ENCODE measurements at places on chromosomes 6 and 20.

DNA sequence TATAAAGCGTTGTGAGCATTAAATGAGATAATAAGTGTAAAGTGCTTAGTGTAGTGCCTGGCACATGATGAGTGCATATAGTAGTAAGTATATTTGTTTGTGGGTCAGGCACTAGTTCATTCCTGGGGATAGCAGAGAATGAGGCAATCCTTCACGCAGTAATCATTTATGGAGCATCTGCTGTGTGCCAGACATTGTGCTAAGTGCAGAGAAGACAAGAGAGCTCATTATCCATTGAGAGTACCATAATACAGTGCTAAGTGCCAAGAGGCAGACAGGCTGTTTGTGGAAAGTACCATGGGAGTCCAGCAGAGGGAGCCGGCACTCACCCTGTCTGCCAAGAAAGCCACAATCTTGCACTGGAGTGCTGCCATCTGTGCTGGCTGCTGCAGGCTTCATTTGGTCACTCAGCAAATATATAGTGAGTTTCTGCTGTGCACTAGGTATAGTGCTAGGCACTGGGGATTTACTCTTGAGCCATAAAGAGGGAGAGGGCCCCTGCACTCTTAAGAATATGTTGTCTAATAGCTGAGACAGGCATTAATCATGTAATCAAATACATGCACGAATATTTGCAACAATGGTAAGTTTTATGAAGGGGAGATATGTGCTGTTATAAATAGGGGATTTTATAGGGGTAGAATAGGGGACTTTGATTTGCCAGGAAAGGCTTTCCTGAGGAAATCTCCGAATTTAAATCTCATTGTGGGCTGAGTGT lies 12.9 kb upstream of the MROH8 start:
- peak; percentile 47 for DNase-seq

GRCh38 chr6:144153260-144153659 lies 2.9 kb downstream of the STX11 start:
- no peak for DNase-seq

DNA sequence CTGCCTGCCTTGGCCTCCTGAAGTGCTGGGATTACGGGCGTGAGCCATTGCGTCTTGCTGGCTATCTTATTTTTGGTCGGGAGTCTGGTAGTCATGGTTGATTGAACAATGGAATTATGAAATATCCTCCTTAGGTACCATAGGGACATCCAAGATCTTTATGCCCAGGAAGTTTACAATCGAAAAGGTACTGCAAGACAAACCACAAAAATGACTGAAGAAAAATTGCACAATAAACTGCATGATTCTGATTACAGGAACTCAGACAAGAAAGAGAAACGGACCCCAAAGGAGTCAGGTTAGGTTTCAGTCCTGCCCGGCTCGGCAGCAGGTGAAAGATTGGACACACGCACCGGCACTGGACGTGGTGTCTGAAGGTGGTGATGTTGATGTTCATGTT lies 5.3 kb downstream of the SLC26A8 start:
- DNase-seq = no peak

GRCh38 chr6:26124781-26125685 lies 37.8 kb downstream of the HFE start:
- no peak for DNase-seq

DNA sequence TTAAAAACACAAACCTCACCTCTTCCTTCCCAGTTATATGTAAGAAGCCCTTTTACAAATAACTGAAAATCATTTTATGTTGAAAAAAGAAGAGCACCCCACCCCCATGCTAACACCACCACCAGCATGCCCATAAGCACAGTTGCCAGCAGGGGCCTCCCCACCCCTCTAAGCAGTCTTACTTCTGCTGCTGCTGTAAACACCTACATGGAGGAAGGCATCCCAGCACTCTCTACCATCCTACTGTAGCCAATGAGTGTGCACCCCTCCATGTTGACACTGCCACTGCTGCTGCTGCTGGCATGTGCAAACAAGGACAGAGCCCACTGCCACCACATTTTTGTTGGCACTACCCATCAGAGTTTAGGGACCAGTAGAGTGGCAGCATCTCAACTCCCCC lies 49.6 kb upstream of the PHIP start:
- no peak for DNase-seq

GRCh38 chr20:37801921-37802320 lies 101.0 kb upstream of the VSTM2L start:
- no peak for DNase-seq

DNA sequence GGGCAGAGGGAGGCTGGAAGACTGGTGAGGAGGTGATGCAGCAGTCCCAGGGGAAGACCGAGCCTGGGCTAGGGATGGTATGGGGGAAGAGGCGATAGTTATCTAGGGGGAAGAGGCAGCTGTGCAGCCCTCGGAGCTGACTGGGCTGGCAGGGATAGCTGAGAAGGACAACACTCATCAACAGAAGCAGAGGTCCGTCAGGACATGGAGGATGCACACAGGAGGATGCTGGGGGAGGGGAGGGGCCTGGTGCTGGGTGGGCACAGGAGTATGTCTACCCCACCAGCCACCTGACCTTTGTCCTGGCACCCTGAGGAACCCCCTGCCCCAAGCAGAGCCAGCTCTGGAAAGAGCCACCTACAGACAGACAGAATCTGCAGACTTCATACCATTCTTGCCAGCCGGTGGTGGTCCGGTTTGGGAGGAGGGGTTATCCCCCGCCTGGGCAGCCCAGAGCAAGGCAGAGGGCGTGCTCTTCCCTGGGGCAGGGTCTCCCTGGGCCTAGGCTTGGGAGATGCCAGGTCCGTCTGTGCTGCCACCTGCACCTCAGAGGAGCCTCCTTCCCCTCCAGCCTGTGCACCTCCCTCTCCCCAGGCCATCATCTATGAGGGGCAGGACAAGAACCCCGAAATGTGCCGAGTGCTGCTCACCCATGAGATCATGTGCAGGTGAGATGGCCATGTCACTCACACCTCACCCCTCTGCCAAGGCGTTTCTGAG lies 14.9 kb downstream of the EBF4 start:
- DNase-seq = no peak

GRCh38 chr6:78910591-78911171 lies 43.3 kb downstream of the IRAK1BP1 start:
- no peak for DNase-seq

- DNase-seq = no peak
Measured at GRCh38 chr6:153059757-153060156, 57.2 kb upstream of the MTRF1L start.

DNA sequence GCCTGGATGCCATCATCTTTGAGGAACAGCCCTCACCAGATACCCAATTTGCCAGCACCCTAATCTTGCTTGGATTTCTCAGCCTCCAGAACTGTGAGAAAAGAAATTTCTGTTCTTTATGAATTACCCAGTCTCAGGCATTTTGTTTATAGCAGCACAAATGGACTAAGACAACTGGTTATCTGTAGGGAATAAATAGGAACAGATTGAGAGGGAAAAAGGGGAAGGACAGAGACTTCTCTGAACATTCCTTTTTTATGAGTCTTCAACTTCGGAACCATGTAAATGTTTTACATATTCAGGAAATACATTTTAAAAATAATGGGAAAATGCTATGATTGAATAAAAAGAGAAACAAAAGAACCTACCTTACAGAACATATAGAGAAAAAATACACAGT lies 20.9 kb downstream of the KCTD20 start:
- no peak for DNase-seq

GRCh38 chr20:61535956-61536355 lies 283.9 kb downstream of the CDH4 start:
- no peak for DNase-seq

Data from NCI-H1930 (cell line).